Activated CD4-positive, CD25-positive, alpha-beta regulatory T cell treated with anti-CD3 and anti-CD28 coated beads, Interleukin-2, amount 50 U/mL, for 72 hours (primary cell): ENCODE measurements at places on chromosomes 2 and 18.

- DNase-seq: no peak
These were observed 170.0 kb downstream of the HRH4 start for GRCh38 chr18:24630346-24630880.

- no peak for DNase-seq
These were observed 19.4 kb downstream of the TLK1 start for GRCh38 chr2:171141320-171141719.

- DNase-seq: no peak
These were observed 6.8 kb upstream of the DNAJB2 start for GRCh38 chr2:219272356-219272755.

GRCh38 chr18:42245137-42245536, 290.1 kb downstream of the PIK3C3 start:
- no peak for DNase-seq

DNA sequence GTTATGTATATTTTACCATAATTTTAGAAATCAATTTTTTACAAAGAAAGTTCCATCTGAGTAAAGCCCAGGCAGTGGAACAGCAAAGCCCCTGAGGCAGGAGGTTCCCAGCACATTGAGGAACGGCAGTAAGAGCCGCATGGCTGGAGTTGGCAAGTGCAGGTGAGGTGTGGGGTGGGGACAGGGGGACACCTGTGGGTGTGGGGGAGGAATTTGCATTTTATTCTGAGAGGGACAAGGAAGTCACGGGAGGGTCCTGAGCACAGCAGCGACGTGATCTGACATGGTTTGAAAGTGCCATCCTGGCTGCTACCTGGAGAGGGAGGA, 16.1 kb upstream of the ADI1 start:
- DNase-seq: no peak
